ENCODE measurements at places on chromosomes 2 and 18.
A peak's percentile ranks its signal among the peaks of the same experiment; 100 is the strongest.

DNA sequence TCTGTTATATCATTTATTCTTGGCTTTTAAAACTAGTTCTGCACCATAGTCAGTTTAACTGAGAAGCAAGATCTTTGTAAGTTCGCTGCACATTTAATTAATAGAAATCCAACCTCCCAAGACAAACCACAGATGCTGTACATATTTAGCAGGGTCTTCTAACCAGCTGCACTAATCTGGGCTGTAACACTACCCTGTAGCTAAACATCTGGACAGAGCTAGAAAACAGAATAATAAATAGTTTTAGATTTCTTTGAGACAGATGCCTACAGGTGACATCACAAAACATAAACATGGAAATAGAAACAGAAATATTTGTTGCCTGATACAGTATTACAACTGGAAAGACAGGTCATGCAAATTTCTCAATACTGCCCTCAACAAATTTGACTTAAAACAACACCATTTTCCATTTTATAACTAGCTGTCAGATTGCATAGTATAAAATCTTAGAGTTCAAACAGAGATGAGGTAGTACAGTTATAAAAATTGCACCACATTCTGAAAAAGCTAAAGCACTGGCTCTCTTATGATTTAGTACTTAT, 315.1 kb downstream of the NR4A2 start:
- DNase-seq = no peak

DNA sequence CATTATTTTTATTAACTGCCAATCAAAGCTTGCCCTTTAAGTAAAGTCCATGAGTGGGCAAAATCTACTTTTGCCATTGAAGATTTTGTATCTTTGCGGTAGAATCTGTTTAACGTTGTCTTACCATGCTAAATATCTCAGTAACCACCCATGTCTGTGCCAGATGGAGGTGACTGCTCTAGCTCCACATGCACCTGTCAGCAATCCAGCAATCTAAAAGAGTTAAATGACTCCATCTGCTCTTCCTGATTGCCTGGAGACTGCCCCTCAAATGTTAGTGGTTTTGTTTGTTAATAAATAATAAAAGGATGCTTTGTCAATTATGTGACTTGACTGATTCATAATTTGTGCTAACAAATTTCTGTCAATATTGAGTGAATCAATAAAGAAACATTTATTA, 141.7 kb downstream of the RBM43 start:
- DNase-seq = no peak

DNA sequence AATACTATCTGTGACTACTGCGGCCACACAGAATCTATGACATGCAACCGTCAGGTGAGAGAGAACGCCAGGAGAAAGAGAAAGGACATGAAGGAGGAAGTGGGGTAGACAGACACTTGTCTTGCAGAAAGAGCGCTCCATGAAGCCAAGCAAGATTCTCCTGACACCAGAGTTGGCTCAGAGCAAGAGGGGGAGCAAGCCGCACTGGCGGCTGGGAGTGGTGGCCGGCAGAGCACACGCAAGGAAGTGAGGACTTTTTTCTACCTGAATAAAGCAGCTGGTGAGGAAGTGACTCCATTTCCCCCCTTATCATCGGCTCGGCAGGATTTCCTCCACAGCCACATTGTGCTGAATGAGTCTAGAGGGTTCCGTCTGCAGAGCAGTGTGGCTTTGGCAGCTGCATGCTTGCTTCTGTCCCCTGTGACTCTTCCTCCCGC, 181.6 kb downstream of the BCL2 start:
- DNase-seq = peak; percentile 57

GRCh38 chr2:114201781-114202180, 240.7 kb upstream of the DPP10 start:
- no peak for DNase-seq

- no peak for DNase-seq
These were observed 19.7 kb upstream of the ATP9B start for GRCh38 chr18:79049506-79049905.

GRCh38 chr2:242017086-242017485, 147.6 kb downstream of the RTP5 start:
- DNase-seq = no peak

DNA sequence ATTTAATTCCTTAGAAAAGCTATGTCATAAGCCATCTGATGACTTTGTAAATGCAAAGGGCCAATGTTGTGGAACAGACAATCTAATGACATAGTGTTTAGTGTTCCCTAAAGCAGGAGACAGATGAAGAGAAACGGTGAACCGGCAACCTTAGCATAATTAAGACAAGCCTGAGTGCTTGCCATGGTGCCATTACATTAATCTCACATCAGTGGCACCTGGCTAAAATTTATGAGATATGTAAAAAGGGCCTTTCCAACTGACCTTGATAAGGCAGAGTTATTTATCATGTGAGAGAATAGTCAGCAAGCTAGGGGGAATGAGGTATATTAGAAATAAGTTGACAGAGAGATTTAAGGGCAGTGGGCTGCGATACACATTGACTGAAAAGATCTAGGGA, 261.8 kb downstream of the ERBB4 start:
- no peak for DNase-seq

- no peak for DNase-seq
These were observed 545 bp downstream of the GLI2 start for GRCh38 chr2:120736202-120736623.

GRCh38 chr18:55323051-55323994, 264.7 kb downstream of the TCF4 start:
- DNase-seq = no peak

- DNase-seq = no peak
These were observed 33.5 kb upstream of the DAPL1 start for GRCh38 chr2:158761621-158762020.

DNA sequence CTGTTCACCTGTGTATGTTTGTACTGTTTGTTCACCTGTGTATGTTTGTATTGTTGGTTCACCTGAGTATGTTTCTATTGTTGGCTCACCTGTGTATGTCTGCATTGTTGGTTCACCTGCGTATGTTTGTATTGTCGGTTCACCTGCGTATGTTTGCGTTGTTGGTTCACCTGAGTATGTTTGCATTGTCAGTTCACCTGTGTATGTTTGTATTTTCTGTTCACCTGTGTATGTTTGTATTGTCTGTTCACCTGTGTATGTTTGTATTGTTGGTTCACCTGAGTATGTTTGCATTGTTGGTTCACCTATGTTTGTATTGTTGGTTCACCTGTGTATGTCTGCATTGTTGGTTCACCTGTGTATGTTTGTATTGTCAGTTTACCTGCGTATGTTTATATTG, 14.6 kb downstream of the ADI1 start:
- DNase-seq = no peak

GRCh38 chr2:225756198-225756597, 356.7 kb downstream of the NYAP2 start:
- DNase-seq = no peak

DNA sequence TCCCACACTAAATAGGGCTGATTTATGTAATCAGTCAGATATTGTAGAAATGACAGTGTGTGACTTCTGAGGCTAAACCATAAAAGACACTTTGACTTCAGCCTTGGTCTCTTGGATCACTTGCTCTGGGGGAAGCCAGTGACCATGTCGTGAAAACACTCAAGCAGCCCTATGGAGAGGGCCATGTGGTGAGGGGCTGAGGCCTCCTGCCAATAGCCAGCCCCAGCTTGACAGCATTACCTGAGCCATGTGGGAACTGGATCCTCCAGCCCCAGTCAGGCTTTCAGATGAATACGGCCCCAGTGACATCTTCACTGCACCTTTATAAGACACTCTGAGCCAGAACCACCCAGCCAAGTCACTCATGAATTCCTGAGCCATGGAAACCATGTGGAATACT, 20.8 kb downstream of the TNS1 start:
- DNase-seq = no peak

DNA sequence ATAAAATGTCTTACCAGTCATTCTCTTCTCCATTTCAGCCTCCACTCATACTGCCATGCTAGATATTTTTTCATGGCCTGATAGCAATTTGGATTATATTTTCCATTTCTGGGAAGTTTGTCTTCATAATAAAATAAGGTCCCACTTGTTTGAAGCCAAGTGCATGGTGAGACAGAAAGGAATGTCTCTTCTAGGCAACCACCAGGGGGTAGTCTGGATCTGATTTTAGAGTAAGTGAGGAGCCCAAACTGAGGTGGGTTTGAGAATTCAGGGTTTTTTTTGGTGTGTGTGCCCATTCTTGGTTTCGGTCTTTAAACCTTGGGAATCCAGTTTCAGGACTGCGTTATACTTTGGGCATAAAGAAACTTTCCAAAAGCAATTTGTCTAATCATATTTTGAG, 315.5 kb downstream of the RPRM start:
- no peak for DNase-seq

GRCh38 chr18:25231327-25231691, 120.7 kb downstream of the ZNF521 start:
- no peak for DNase-seq

DNA sequence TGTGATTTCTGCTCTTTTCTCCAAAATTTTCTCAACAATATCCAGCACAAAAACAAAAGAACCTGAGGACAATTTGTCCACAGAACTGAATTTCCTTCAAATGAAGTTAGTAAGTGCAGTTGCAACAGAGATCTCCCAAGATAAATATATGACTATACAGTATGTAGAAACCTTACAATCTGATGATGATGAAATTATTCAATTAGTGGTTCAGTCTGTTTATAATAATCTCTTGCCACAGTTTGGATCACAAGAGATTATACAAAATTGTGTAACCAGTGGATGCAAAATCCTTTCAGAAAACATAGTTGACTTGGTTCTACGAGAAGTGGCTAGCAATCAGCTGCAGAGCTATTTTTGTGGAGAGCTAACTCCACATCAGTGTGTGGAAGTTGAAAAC, 68.7 kb downstream of the FSIP2 start:
- no peak for DNase-seq

DNA sequence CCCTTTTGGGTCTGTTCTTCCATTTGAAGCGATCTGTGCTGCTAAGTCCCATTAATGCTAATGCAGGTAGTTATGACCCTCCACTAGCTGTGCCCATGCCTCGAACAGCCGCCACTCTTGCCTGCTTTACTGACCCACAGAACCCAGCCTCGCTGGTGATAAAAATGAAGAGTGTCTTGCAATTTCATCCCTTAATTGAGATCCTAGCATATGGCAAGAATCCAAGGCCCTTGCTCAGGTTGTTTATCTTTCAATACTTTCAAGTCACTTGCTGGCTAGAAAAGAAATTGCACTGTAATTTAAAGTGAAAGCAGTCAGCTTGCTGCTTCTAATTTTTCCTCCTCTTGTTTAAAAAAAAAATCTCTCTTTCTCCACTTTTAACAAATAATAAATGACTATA, 73.6 kb downstream of the ZNF521 start:
- no peak for DNase-seq

DNA sequence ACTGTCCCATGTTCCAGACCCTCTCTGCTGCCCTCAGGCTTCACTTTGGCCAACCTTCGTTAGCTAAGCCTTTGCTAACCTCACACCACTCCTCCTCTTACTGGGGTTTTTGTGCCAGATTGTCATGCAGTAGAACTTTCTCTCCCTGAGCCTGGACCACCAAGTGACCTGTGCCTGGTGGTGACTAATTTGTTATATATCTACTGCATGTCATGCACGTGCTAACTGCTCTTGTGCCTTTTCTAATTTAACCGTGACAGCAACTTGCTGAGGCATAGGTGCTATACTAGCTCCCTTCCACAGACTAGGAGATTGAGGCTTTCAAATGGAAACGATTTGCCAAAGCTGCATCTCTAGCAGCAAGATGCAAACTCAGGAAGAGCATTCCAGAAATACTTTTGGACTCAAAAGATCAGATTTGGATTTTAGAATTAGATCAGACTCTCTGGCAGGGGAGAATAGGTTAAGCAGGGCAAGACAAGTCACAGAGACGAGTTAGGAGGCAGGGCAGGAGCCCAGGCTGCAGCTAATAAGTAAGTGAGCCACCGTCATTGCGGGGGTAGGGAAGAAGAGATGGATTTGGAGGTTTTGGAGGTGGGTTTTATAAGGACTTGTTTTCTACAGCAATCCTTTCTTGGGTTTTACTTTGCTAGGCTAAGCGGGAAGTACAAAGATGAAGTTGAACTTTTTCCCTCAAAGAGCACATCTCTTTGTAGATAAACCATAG, 1.8 kb downstream of the PPP1R7 start:
- no peak for DNase-seq

- DNase-seq = no peak
These were observed 45.6 kb downstream of the KCNIP3 start for GRCh38 chr2:95342556-95343320.

DNA sequence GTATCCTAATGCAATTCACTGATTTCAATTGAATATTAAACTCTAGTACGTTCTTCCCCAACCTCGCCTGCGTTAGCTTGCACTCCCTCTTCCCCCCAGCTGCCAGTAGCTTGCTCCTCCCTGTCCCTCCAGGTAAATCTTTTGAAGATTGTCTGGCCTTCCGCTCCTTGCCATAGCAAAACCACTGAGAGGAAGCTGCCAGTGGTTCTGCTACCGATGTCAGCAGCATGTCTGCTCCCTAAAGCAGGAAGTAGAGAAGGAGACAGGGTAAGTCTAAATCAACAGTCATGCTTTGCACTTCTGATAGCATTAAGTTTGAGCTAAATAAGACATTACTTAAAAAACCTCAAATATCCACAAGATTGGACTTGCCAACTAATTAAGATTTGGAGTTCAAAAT, 89.1 kb downstream of the SCN2A start:
- DNase-seq = no peak

- no peak for DNase-seq
These were observed 40.3 kb downstream of the PLA2R1 start for GRCh38 chr2:160022162-160022561.

DNA sequence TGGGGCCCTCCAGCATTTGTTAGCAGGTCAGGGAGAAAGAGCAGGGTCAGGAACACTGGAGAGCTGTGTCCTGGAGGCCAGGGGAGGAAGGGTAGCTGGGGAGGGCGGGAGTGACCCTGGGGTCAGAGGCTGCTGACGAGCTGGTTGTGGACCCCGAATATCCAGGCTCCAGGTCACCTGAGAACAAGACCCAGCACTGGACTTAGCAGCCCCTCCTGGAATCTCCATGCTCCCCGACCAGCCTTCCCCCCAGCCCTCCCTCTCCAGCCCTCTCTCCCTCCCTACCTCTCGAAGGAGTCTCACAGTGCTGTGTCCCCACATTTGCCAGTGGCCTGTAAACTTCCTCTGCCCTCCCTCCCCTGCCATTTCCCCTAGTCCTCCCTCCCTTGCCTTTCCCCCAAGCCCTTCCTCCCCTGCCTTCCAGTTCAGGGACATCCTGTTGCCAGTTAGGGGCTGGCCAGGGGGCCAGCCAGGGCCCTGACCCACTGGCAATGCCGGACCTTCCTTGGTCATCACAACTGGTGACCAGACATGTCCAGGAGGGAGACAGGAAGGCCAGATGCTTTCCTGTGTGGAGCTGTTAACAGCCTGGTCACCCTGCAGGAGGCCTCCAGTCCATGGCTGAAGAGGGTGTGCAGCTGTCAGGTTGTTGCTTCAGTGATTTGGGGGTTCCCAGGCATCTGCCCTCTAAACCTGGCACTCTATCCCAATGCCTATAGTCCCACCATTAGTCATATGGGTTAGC, 50.0 kb upstream of the FAHD2A start:
- no peak for DNase-seq

GRCh38 chr2:233413559-233414272, 59.4 kb downstream of the DGKD start:
- DNase-seq = no peak

GRCh38 chr2:43169099-43169945, 57.1 kb downstream of the ZFP36L2 start:
- no peak for DNase-seq

- DNase-seq = no peak
These were observed 127.6 kb downstream of the PHLPP1 start for GRCh38 chr18:62842898-62843297.

- no peak for DNase-seq
These were observed 279.6 kb downstream of the ZNF804A start for GRCh38 chr2:184877909-184878308.

Data from pulmonary artery endothelial cell (primary cell).